ENCODE measurements at places on chromosomes 4 and X.

- DNase-seq = no peak
Measured at GRCh38 chrX:3178329-3178728, 137.1 kb downstream of the ARSF start.

DNA sequence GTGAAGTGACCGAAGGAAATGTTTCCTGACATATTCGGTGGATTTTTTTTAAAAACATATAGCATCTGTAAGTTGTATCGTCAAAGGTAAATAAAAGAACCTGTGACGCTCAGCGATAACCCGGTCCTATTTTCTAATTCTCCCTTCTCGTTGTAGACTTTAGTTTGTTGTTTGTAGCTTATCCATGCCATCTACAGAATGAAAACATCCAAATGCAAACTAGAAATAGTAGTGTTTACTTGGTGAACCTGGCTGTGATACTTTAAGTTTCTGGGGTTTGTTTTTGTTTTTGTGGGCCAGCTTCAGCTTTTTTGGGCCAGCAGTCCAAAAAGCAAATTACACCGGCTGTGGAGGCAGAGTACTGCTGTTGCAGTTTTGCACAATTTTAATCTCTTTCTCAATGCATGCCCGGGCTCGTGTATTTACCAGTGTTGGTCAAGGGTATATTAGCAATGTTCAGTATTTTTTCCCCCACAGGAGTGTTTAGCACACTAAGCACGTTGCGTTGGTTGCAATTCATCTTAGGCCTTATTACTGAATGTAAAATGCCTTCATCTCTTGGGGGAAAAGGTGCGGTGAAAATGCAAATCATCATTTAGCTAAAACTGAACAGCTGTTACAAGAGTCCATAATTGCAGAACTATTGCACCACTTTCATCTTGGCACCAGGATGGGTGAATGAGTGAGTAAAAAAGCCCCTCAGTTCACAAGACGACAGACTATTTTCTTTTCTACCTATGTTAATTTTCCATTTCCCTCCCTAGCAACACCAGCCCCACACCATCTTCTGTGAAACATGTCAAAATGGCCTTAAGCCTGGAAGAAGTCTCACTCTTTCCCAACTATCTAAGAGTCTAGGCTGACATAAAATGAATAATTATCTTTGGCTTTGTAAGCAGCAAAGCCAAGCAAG lies 1.7 kb upstream of the CNOT6L start:
- DNase-seq = no peak

- DNase-seq = no peak
Measured at GRCh38 chr4:147965056-147965455, 233.2 kb downstream of the ARHGAP10 start.

- no peak for DNase-seq
Measured at GRCh38 chr4:101967697-101968346, 177.3 kb downstream of the BANK1 start.

DNA sequence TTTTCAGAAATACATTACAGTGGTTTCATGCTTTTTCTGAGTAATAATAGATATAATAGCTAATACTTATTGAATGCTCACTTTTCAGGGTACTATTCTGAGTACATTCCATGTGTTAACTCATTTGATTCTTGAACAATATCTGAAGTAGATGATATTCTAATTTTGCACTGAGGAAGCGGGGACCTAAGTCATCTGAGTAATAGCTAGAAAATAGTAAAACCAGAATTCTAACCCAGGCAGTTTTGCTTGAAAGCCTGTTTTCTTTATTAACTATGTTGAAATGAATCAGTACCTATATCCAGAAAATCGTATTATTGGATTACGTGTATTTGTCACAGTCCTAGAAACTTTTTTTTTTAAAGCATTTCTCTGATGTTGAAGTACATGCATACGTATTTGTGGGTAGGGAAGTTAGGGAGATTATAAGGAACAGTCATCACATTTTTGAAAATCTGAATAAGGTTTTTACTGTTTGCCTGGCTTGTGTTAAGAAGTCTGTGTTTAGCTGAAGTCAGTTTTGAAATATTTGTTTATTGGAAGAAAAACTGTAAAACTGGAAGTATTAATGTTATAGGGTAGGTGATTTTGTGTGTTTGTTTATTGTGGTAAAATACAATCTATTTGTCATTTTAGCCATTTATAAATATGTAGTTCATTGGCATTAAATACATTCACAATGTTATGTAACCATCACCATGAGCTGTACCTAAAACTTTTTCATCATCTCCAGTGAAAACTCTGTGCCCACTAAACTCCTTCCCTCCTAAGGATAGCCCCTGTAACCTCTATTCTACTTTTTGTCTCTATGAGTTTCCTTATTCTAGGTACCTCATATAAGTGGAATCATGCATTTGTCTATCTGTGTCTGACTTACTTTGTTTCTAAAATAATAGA lies 55.3 kb downstream of the FIP1L1 start:
- DNase-seq = no peak

- no peak for DNase-seq
Measured at GRCh38 chrX:1734806-1735205, 119.9 kb downstream of the ASMT start.

DNA sequence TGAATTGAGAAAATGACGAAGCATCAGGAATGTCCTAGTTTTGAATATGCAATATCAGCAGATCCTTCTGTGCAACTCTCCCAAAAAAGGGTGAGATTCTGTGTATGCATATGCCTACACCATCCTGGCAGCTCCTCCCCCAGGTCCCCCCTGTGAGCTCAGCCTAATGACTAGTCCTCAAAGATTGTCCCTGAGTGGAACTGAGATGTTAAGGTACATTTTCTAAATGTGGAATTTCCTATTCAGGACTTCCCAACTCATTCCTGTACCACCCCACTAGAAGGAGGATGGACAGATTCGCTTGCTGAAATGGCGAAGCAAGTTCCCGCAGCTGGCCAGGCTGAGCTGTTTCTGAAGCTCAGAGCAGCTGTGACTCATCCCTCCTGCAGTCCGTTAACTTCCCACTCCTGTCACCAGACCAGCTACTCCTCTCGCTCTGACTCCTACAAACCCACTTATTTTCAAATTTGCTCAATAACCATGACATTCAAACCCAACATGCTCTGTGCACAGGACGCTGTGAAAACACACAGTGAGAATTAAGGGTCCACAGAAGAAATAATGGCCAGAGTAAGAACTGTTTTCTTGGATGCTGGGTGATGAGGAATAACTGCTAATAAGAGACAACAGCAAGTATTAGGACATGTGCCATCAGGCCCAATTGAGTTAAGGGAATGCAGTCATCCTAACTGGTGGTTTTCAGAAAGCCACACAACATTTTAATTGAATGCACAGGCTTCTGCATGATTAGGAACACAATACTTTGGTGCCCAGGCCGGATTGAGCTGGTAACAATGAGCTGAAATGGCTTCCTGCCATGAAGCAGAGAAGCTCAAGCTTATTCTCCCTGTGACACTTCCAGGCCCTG lies 40.0 kb upstream of the IRF2 start:
- no peak for DNase-seq

DNA sequence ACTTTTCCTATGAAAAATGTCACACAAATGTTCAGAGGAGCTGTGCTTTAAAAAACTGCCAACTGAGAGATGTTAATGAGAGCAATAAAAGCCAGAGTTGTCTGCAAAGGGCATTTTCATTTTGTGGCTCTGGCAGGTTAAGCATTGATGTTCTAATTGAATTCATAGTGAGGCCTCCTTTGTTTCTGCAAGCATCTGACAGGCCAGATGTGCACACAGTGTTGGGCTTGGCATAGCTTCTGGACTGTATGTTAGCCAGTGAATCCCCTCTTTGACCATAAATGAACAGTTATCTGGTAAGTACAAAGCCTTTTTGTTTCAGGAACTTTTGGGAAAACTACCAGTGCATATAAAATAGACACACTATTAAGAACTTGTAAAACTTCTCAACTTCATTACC lies 81.9 kb downstream of the JADE3 start:
- no peak for DNase-seq

GRCh38 chr4:105387466-105387865 lies 86.4 kb downstream of the PPA2 start:
- DNase-seq = no peak

GRCh38 chr4:28508636-28509035 lies 1648.0 kb downstream of the STIM2 start:
- DNase-seq = no peak

- no peak for DNase-seq
Measured at GRCh38 chr4:106775636-106776035, 260.5 kb downstream of the DKK2 start.

GRCh38 chrX:19280636-19281035 lies 63.1 kb upstream of the PDHA1 start:
- no peak for DNase-seq

DNA sequence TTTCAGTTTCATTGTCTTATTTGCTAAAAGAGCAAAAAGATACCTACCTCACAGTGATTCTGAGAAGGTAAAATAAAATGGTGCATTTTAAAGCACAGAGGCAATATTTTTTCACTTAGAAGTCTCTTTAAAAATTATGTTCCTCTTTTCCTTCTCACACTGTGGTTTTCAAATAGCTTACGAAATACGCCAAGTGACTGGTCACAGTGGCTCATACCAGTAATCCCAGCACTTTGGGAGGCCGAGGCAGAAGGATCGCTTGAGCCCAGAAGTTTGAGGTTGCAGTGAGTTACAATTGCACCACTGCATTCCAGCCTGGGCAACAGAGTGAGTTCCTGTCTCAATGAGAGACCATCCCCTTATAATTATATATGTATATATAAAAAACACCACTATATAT lies 372.6 kb downstream of the FBXO8 start:
- no peak for DNase-seq

DNA sequence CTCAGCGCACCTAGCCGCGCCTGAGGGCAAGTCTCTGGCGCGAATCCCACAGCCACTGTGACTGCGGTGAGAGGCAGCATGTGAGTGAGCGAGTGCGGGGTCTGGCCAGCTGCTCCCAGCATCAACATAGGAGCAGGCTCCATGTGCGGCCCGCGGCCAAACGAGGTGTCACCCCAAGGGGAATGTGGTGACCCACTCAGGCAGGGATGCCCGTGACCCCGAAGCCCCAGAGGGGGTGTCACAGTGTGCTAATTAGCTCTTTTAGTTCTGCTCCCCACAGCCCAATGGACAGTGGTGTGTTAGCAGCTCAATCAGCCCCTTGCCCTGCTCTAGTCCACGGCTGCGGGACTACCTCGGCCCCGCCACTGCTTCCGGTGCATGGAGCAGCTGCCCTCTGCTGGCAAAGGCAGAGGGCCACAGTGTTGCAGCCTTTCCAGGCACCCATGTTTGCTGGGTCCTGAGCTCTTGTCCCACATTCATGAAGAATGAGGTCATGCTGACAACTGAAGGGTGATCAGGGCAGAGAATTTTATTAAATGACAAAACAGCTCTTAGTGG lies 61.4 kb downstream of the AGA start:
- DNase-seq = no peak

DNA sequence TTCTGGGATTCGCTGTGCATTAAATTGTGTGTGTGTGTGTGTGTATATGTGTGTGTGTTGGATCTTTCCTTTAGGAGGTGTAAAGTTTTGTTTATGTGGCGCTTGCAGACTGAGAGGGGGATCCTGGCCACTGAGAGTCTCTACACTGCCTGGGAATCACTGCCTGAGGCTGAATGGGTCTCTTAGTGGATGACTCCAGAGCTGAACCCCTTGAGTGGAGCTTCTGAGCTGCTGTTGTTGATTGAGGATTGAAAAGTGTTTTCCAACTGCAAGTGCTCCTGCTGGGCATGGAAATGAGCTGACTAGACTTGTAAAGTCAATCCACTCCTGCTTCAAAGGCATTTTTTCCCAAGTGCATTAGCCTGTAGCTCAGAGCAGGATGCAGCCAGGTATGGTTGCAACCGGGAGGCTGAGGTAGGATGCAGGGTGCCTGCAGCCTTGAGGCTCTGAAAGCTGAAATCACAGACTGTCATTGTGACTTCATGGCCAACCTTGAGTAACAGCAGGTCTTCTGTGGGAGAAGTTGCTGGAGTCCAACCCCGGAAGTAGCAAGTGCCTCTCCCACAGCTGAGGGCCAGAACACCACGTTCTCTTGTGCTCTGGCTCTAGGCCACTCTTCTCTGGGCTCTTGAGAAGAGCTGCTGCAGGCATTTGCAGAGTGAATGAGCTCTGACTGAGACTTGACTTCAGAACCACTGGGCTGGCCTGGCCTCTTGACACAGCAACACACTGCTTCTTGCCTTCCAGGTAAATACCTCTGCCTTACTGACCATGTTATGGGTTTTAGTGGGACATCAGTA lies at the start of gene TBX22:
Gene TBX22, plus strand, starts transcription at position 613 of the 800 bp plus-strand sequence. CDS start 7,517 bp downstream, outside the sequence.
- no peak for DNase-seq

DNA sequence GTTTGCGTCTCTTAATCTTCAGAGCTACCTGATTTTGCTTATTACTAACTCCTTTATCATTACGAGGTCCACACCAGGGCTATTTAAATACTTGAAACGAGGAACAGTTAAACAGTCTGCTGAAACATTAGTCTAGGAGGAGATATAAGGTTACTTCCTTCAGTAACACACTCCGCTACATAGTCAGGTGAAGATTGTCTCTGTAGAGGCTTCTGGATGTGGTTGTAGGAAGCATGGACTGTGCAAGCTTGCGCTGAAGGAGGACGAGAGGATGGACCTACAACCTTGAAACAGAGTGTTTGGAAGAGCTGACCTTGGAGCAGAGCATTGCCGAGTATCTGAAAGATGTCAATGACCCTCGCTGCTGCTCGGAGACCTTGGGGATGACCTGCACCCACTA lies at the start of gene CLRN2:
Gene CLRN2, plus strand, starts transcription at position 301 of the 400 bp plus-strand sequence. CDS start 102 bp downstream, outside the sequence.
- DNase-seq = no peak

DNA sequence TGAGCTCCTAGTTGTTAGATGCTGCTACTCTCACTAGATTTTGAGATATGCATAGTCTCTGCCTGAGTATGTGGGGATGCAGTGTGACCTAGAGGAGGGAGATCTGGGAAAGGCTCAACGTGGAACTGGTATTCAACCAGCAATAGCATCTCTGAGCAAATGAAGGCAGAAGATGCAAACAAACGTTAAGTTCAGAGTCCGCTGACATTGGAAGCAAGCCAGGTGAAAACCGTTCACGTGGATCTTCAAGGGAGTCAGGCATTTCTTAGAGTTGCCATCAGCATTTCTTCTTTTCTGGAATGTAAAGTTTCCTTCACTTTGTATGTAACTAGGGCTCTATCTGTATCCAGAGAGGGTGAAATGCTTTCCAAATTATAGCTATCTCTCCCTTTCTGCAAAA lies 59.9 kb downstream of the C4orf51 start:
- DNase-seq = no peak

- no peak for DNase-seq
Measured at GRCh38 chr4:42625329-42625728, 31.6 kb downstream of the ATP8A1 start.

DNA sequence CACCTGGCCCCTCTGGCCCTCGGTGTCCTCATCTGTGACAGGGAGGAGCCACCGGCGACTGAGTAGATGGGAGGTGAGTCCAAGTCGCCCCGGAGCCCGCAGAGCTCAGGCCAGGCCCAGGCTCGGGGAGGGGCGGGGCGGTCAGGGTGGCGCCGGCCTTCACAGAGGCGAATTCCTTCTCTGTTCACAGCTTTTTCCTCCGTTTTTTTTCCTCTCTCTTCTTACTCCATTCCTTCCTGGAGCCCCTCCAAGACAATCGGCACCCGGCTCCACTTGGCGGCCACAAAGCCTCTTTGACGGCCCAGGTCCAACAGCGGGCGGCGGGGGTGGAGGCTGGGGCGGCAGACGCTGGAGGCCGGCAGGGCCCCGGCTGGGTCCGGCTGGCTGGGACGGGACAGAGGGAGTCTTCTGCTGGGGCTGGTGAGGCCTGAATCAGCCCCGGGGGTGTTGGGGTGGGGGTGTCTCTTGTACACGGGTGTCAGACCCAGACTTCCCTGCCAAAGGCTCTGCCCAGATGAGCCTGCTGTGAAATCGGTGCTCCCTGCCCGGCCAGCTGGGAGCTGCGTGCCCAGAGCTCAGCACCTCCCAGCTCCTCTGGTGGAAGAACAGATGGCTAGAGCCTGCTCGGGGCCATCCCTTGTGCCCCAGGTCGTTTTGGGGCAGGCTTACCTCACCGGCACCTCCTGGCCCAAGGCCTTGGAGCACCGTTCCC lies 22.6 kb downstream of the FGFRL1 start:
- DNase-seq = no peak

GRCh38 chr4:136768213-136768924 lies 763.9 kb downstream of the PCDH18 start:
- DNase-seq = no peak

All from effector memory CD8-positive, alpha-beta T cell (primary cell).